Stimulated activated CD8-positive, alpha-beta memory T cell treated with anti-CD3 and anti-CD28 coated beads, Interleukin-15, amount 100 ng/mL, for 24 hours (primary cell): ENCODE measurements at places on chromosomes 1 and 21.

GRCh38 chr1:114564141-114564540 lies 17.3 kb downstream of the BCAS2 start:
- DNase-seq, result no peak

DNA sequence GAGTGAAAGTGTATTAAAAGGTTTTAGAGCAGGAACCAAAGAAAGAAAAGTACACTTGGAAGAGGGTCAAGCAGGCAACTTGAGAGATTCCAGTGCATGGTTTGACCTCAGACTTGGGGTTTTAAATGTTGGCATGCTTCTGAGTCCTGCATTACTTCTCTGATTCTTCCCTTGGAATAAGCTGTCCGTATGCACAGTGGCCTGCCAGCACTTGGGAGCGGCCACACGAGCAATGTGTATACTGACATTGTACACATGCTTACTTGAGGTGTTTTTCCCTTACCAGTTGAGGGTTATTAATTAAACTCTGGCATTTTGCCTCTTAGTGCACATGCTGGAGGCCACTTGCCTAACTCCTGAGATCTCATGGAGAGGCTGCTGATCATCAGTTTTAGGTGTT lies 786.6 kb upstream of the RGS18 start:
- DNase-seq, result no peak

- DNase-seq, result no peak
Observed at GRCh38 chr1:156172696-156173470, 19.5 kb downstream of the SEMA4A start.

GRCh38 chr1:84344286-84344685 lies 42.8 kb downstream of the SAMD13 start:
- DNase-seq, result no peak

GRCh38 chr1:112688781-112689193 lies 14.3 kb downstream of the MOV10 start:
- no peak for DNase-seq

- DNase-seq, result no peak
Observed at GRCh38 chr1:213457186-213457585, 406.1 kb downstream of the RPS6KC1 start.

GRCh38 chr1:155981266-155982088 lies 3.1 kb upstream of the ARHGEF2 start:
- no peak for DNase-seq

GRCh38 chr1:240134596-240134995 lies 42.9 kb downstream of the FMN2 start:
- no peak for DNase-seq

DNA sequence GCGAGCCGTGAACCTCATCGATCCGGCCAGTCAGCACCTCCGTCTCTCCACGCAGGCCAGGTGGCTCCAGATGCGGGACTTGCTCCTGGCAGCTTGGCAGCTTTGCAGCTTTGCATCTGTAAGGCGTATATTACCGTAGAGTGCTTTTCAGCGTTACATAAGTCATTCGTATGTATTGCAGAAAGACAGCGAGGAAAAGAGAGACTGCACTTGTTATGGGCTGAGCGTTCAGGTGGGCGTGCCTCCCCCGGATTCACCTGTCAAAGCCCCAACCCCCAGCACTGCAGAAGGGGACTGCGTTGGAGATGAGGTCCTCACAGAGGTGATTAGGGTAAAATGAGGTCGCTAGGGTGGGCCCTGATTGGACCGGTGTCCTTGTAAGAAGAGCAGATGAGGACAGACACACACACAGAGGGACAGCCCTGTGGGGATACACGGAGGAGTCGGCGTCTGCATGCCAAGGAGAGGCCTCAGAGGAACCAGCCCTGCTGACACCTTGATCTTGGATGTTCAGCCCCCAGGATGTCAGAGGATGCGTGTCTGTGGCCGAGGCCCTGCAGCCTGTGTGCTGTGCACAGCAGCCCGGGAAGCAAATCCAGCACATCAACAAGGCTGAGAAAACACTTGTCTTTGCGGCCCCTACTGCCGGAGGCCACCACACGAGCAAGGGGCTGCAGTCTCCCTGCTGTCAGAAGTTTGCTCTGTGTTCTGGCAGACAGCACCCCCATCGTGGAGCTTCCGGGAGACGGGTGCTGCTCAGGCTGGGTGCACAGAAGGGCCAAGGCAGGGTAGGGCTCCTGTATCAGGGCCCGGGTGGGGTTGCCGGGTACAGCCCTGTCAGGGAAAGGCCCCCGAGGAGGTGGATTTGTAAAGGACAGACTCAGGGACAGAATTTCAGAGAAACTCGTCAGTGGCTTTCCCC lies 10.9 kb upstream of the AGPAT3 start:
- DNase-seq, result no peak

DNA sequence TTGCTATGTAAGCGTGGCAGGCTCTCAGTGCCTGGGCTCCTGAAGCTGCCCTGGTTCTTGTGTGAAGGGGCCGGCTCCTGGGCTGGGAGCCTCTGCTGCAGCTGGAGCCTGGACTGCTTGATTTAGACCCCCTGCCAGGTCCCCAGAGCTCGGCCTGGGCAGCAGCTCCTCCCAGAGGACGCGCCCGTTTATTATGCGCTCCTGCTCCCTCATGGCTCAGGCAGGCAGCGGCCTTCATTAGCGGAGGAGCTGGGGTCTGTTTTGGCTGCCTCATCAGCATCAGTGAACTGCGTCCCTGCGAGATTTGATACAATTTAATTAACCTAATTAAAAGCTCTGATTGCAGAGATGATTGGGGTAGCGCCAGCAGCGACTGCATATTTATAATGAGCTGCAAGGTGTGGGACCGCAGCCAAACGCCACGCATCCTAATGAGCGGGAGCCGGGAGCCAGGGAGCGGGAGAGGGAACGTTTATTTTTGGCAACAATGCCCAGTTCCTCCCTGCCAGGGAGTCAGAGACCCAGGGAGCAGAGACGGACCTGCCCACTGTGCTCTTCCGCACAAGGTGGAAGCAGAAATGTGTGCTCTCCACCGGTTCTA lies 16.6 kb downstream of the UTP11 start:
- DNase-seq, result no peak

GRCh38 chr1:6858596-6858995 lies 73.3 kb downstream of the CAMTA1 start:
- no peak for DNase-seq

- DNase-seq, result no peak
Observed at GRCh38 chr21:34307991-34308532, 55.7 kb upstream of the KCNE2 start.
